Nucleus accumbens (tissue), 56 donors: ENCODE measurements at places on chromosomes 7 and 10.

- DNase-seq: no peak
These were observed 19.2 kb downstream of the ARMC10 start for GRCh38 chr7:103094102-103094501.

GRCh38 chr10:120477743-120478141 is 20.7 kb downstream of the PLPP4 start:
- no peak for DNase-seq

DNA sequence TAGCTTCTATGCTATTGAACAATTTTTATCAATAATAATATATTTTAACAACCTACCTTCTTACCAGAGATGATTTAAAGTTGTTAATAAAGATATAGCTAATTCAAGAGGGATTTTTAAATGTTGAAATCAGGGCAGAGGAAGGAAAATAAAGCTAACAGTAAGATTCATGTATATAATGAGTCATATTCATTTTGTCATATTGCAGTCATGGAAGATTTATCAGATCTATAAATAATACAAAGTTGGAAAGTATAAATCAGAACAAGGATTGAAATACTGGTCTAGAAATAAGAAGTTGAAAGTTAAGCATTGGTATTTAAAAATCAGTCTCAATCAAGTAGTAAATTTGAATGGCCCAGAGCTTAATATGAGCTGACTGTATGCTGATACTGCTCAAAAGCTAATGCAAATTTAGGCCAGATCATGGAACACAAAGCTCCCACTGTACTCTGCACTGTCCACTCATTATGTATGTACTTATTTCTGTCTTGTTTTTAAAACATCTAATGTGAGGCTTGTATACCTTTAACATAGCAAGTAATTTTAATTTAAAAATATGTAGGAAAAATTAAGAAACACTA is 196.9 kb downstream of the ZEB1 start:
- DNase-seq: no peak

DNA sequence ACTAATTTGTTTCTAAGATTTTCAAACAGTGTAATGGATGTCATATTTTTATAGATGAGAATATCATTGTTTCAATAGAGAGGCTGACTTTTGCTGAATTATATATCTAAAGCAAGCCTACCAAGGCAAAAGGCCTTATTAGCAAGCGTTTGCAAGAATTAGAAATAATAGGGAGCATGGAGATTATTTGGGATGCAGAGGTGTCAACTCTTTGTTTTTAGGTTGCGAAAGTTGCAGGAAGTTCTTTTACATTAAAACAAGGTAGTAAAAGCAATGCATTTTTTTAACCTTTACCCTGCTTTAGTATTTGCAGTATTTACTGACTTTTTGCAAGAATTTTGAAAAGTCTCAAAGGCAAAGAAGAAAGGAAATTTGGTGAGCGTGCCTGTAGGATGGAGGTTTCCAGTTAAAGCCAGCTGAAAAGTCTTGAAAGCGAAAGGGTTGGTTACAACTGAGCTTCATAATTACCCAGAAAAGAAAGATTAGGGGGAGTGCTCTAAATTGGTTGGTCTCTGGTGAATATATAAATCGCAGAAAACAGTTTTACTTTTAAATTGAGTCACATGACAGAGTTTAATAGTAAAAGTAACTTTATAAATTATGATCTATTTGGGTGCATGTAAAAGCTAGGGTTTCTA is 81.6 kb downstream of the MKLN1 start:
- DNase-seq: no peak

DNA sequence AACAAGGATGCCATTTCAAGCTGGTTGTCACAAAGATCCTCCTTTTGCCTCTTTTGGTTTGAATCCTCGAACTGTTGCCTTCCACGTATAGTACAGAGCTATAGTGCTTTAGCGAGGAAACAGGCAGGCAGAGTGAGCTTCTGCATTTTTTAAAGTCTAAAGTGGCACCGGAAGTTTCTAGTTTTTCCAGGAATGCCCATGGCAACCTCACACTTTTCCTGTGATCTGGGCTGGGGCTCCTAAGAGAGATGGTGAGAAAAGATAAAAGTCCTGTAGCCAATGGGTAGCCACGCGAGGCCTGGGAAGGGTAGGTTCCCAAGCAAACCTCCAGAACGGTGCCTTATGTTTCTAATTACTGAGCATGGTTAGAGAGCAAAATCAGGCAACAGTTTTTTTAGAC is 76.7 kb downstream of the CALD1 start:
- no peak for DNase-seq

DNA sequence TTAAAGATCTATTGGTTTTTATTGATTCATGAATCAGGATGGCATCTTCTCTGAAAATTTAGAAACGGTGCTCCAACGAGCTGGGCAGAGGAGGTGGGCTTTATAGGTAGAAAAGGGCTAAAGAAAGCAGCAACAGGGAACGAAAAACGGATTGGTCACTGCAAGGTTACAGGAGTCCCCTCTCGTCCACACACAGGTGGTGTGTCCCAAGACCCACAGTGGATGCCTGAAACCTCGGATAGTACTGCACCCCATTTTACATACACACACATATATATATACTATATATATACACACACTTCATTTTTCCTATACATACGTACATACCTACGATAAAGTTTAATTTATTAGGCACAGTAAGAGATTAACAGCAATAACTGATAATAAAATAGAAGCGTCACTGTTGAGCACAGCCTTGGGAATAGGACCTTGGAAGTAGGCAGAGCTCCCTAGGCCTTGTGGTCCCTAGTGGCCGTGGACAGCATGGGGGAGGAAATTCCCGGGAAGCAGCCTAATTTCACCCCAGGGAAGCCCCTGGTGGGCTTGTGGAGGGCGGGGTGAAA is 737 bp upstream of the NUB1 start:
- no peak for DNase-seq

DNA sequence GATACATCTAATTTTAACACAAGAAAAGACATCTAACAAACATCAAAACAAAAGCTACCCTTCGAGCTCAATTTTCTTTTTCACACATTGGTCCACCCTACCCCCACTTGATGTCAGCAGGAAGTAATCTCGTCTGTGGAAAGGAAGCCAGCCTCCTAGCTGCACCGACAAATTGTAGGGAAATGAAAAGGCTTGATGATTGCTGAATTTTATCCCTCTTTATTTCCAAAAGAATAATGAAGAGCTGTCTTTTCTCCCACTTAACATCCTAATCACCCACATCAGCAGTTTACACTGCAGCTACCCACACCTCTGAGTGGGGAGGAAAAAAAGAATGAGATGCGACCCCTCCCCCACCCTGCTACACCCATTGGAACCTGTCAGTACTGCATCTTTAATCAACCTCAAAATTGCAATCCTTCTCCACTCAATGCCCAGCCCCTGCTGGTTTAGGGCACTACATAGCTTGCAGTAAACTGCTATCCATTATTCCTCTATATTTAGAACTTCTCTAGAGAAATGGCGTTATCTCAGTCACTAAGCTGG is 10.6 kb upstream of the CPVL start:
- no peak for DNase-seq

GRCh38 chr10:123402656-123403055 is 248.5 kb downstream of the BUB3 start:
- no peak for DNase-seq

- DNase-seq: no peak
These were observed 297.8 kb downstream of the KLF6 start for GRCh38 chr10:3487228-3487627.

- no peak for DNase-seq
These were observed 544 bp downstream of the GPRIN2 start for GRCh38 chr10:46555713-46556514.

- no peak for DNase-seq
These were observed 22.7 kb upstream of the IKZF1 start for GRCh38 chr7:50281680-50282445.

- no peak for DNase-seq
These were observed 136.0 kb upstream of the WDR11 start for GRCh38 chr10:120715171-120715570.

DNA sequence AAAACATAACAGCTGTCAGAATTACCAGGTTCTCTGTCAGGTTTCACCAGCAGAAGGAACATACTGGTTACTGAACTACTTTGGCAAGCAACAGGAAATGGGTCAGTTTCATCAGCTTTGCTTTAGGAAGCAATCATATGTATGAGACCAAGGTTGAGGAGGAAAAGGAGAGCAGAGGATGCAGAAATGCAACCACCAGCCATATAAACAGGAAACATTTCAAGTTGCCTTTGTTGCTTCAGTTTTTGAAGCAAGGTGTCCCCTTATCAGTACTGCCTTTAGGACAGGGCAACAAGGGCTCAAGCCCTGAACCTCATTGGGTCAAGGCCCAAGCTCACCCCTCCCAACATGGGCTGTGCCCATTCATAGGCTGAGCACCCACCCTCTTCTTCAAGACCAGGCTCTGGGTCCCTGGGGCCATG is 10.2 kb downstream of the HIPK2 start:
- DNase-seq: no peak

DNA sequence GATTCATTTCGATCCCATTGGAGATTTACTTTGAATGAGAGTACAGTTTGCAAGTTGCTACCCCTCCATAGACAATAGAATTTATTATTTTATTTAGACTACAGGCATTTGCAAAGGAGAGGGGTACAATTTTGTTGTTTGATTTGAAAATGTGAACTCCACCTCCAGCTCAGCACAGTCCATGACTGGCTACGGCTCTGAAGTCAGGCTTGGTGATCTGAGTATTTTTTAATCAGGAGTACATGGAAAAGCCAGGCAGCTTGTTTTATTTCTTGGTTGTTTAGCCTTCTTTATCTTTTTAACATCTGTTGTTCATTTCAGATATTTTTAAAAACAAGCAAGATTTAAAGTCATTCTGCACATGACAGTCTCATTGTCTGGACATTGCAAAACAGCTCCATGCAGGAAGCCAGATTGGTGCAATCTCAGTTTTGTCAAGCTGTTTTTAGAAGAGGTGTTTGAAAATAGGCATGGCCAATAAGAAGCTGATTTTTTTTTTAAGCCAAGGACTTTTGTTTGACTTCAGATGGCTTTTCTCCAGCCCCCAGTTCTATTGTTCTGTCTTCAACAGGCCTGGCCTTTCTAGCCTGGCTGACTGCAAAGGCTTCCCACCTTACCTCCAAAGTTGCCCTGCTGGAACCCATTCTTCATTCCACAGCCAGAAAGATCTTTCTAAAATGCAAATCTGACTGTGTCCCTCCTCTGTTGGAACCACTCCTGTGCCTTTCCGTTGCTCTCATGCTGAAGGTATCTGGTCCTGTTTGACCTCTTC is 12.2 kb downstream of the PLXDC2 start:
- no peak for DNase-seq

DNA sequence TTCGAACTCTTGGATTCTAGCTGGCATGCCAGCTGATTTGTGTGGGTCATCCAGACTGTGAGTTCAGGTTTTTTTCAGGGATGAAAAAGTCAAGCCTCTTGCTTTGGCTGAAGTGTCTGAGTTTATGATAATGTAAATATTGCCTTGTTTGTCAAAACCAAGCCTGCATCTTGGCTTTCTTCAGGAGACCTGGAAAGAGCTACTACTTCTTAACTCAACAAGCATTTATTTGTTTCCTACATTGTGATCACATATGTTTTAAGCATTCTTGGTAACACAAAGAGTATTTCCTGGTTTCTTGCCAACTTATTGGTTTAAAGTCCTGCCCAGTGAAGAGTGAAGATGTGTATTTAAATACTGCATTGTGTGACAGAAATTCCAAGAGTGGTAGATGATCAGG is 407.1 kb downstream of the LRMDA start:
- no peak for DNase-seq

DNA sequence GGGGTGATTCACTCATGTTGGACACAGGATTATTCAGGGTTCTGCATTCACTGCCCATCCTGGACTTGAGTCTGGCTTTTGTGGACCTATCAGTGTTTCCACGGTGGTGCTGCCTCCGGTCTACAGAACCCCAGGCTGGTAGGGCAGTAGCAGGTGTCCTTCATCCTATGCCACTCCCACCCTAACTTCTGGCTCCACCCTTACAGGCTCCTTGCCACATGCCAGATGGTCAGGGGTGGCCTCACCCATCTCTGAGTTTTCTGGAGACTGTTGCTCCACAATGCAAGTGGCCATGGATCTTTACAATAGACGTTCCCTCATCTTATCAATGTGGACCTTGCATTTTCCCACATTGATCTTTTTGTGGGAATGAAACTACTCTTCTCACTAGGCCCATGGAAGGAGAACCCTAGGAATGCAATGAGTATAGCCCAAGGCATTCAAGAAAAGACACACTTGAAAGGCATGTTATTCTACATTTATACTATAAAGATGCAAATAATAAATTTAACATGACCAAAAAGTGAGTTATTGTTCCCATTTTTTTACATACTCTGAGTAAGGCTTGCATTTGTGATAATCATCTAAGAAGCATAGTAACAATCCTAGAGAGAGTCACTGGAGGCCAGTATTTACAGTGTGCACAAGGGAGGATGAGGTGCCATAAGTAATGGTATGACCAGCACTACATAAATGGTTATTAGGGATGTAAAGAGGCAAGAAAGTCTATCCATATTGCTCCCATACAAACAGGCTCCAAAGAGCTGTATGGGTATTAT is 57.4 kb upstream of the ADO start:
- no peak for DNase-seq

DNA sequence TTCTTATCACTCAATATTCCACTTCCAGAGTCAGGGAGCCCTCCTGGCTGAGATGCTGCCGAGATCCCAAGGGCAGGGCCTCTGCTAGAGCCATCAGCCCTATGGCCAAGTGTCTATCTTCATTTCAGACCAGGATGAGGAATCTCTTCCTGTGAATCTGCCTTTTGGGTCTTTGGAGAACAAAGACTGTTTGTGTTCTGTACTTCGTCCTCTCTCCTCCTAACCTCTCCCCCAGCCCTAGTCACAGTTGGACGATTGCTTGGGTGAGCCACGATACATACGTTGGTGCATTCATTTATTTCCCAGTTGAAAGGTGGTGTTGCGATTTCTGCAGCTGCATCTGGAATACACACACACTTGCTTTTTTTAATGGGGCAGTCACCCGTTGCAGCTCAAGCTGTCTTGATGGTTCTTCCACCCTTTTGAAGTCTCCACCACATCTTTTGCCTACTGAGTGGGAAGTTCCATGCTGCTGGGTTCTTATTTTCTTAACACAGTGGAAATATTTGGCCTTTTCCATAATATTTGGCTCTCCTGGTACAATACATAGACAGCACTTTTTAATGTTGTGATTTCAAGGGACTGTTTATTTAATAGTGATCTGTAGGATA is 26.7 kb downstream of the SH3PXD2A start:
- no peak for DNase-seq

DNA sequence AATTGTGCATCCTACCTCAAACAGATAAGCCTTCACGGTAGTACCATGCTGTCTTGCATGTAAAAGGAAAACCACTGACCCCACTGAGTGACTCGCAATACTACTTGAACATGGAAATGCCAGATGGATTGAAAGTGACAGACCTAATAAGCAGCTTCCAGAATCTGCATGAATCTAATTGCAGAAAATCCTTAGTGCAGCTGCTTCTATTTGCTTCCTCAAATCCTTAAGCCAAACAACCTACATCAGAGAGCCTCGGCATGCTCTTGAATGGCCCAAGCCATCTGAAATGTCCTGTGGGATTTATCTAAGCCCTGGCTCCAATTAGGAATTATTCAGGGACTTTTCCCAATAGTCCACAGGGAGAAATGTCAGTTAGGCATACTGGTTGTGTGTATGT is 509.5 kb upstream of the CELF2 start:
- no peak for DNase-seq
